ENCODE measurements at places on chromosomes 6 and 20.

GRCh38 chr6:112743323-112743722 is 396.2 kb downstream of the RFPL4B start:
- DNase-seq, result no peak

- no peak for DNase-seq
Measured at GRCh38 chr6:4568138-4568537, 208.1 kb upstream of the CDYL start.

- no peak for DNase-seq
Measured at GRCh38 chr6:87333591-87334181, 4.6 kb upstream of the GJB7 start.

- no peak for DNase-seq
Measured at GRCh38 chr6:75830959-75831885, 82.2 kb downstream of the MYO6 start.

DNA sequence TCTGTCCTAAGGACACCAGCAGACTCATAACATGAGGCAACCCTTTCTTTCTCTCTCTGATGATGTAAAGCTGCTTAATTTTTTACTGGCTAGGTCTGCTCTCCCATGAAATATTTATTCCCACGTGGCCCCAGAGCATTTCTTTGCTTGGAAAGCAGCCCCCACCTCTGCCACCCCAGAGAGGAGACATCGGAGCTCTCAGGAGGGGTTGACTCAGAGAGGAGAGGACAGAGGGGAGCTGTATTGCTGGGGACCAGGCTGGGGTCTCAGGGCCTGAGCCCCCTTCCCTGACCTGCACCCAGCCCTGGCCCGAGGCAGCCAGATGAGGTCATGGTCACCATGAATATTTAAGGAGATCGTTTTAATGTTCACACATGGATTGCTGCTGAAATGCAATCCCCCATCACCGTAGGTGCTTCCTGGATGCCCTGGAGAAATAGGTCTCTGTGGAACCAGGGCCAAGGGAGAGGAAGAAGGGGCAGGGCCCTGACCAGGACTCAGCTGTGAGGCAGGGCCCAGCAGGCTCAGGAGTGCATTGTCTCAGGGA is 117.5 kb downstream of the DLL1 start:
- DNase-seq, result no peak

GRCh38 chr20:9523636-9524035 is 9.2 kb downstream of the LAMP5 start:
- DNase-seq, result no peak

GRCh38 chr6:149935668-149936067 is 6.1 kb upstream of the ULBP2 start:
- no peak for DNase-seq

DNA sequence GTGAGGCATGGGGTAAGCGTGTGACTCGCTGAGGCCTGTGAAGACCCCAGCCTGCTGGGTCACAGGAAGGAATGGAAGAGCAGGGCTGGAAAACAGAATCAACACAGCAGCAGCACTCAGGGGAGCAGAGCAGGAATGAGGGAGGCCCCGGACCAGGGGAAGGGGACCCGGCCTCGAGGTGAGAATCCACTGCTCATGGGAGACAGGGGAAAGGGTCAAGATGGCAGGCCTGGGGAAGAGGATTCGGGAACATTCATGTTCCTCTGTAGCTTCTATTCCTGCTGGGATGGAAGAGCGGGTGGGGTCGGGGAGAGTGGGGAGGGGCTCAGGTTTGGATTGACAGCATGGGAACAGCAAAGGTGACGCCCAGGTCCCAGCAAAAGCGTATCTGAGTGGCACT is 59.4 kb downstream of the NPEPL1 start:
- DNase-seq, result no peak
